ENCODE measurements at places on chromosomes 6 and 20. TPM values are rescaled to one million over a fixed set of nuclear protein-coding genes. Genes with fewer than 3 reads are reported as not detected.

The TBC1D32 gene
- 4.9 TPM for total RNA-seq

The FKBP5 gene
- 23.1 TPM for total RNA-seq

The ABRACL gene
- total RNA-seq, result 111 TPM

The TEAD3 gene
- 0.61 TPM for total RNA-seq

The CLPSL1 gene
- total RNA-seq, result not detected

The PRPF6 gene
- total RNA-seq, result 61.7 TPM

The MYB gene
- not detected for total RNA-seq

The GABRR2 gene
- not detected for total RNA-seq

The SLC26A8 gene
- not detected for total RNA-seq

The DDO gene
- total RNA-seq, result 1.1 TPM

The EPHA7 gene
- 0.97 TPM for total RNA-seq

The BLCAP gene
- 31.5 TPM for total RNA-seq

The RUNX2 gene
- total RNA-seq, result not detected

The OR2W1 gene
- not detected for total RNA-seq

The BPIFA3 gene
- not detected for total RNA-seq

The MAN1A1 gene
- total RNA-seq, result 13.3 TPM

The PBOV1 gene
- total RNA-seq, result not detected

The BPIFB2 gene
- total RNA-seq, result not detected

The ARHGAP18 gene
- 98.8 TPM for total RNA-seq

Data from epithelial cell of umbilical artery (primary cell).